ENCODE measurements at places on chromosomes 4 and X. TPM values are rescaled to one million over a fixed set of nuclear protein-coding genes. Genes with fewer than 3 reads are reported as not detected.
A peak's percentile ranks its signal among the peaks of the same experiment; 100 is the strongest.

The FLNA gene
- total RNA-seq, result 499 TPM

GRCh38 chr4:602559-602942, 22.8 kb upstream of the PDE6B start:
- H3K27ac ChIP-seq, result no peak overlapping the region
- DNase-seq, result peak; percentile 75
- H3K4me1 ChIP-seq, result no peaks in the 10 kb centered on the region
- H3K4me3 ChIP-seq, result no peak overlapping the region

- DNase-seq, result no peak
- H3K27me3 ChIP-seq, result no peaks in the 10 kb centered on the region
- H3K4me3 ChIP-seq, result no peak overlapping the region
- peaks cover 5% of the 10 kb centered on the region for H3K4me1 ChIP-seq
- H3K27ac ChIP-seq, result no peak overlapping the region
Measured at GRCh38 chr4:176565049-176565448, 227.7 kb downstream of the VEGFC start.

DNA sequence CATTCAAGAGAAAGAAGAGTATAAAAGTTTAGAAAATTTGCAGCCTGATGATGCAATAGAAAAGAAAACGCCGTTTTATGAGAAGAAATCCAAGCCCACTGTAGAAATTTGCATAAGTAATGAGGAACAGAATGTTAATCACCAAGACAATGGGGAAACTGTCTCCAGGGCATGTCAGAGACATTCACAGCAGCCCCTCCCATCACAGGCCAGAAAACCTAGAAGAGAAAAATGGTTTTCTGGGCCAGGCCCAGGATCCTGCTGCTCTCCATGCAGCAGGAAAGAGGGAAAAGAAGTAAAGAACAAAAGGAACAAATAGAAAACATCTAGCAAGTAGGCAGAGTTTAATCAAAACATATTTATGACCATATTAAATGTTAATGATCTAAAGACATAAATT, 119.0 kb downstream of the ANKRD50 start:
- no peaks in the 10 kb centered on the region for H3K36me3 ChIP-seq
- no peak overlapping the region for H3K4me3 ChIP-seq
- H3K4me1 ChIP-seq, result peaks cover 18% of the 10 kb centered on the region
- peaks cover 2% of the 10 kb centered on the region for H3K27me3 ChIP-seq
- no peak overlapping the region for H3K27ac ChIP-seq

GRCh38 chr4:1094336-1094690, 19.1 kb downstream of the RNF212 start:
- H3K27me3 ChIP-seq, result peaks cover 9% of the 10 kb centered on the region
- no peak overlapping the region for H3K27ac ChIP-seq
- no peak for DNase-seq
- H3K4me1 ChIP-seq, result no peaks in the 10 kb centered on the region
- H3K4me3 ChIP-seq, result no peak overlapping the region
- H3K36me3 ChIP-seq, result peaks cover 10% of the 10 kb centered on the region

- H3K27ac ChIP-seq, result no peak overlapping the region
- DNase-seq, result no peak
- no peak overlapping the region for H3K4me3 ChIP-seq
Measured at GRCh38 chr4:144782345-144782744, 136.4 kb downstream of the HHIP start.

The MMRN1 gene
- total RNA-seq, result not detected

DNA sequence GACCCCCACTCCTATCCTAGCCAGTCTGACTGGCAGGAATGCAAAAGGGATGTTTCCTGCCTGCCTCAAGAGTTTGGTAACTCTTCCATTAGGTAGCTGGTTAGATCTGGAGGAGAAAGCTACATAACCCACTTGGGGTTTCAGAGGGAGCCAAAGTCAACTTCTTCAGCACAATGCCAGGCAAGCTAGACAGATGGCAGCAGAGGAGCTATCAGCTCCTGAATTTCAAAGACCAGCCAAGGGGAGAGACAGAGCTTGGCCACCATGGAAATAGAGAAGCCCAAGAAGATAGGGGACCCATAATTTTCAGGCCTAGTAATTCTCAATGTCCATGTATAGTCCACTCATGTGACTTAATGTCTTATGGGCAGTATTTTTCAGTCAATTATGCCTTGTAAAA, 56.4 kb downstream of the PGRMC1 start:
- no peak overlapping the region for H3K27ac ChIP-seq
- peaks cover 3% of the 10 kb centered on the region for H3K27me3 ChIP-seq
- H3K36me3 ChIP-seq, result no peaks in the 10 kb centered on the region
- H3K4me3 ChIP-seq, result no peak overlapping the region

DNA sequence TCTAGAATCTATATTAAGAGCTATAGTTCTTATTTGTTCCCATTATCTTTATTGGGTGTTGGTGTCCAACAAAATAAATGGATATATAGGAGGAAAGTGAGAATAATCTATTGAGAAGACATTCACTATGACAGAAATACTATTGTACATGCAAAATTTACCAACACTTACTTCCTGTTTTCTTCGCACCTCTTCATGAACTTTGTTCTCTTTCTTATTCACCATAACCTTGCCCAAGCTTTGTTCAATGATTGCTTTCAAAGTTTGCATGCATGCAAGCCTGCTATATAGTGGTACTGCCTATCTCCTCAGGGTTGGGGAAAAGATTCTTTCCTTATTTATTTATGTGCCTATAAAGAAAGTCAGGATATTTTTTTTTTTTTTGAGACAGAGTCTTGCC, 176.4 kb upstream of the JADE1 start:
- H3K27ac ChIP-seq, result no peak overlapping the region
- no peaks in the 10 kb centered on the region for H3K4me1 ChIP-seq
- no peak for DNase-seq
- H3K27me3 ChIP-seq, result peaks cover 1% of the 10 kb centered on the region
- no peak overlapping the region for H3K4me3 ChIP-seq
- H3K36me3 ChIP-seq, result no peaks in the 10 kb centered on the region

The TMEM129 gene
- total RNA-seq, result 23.8 TPM

DNA sequence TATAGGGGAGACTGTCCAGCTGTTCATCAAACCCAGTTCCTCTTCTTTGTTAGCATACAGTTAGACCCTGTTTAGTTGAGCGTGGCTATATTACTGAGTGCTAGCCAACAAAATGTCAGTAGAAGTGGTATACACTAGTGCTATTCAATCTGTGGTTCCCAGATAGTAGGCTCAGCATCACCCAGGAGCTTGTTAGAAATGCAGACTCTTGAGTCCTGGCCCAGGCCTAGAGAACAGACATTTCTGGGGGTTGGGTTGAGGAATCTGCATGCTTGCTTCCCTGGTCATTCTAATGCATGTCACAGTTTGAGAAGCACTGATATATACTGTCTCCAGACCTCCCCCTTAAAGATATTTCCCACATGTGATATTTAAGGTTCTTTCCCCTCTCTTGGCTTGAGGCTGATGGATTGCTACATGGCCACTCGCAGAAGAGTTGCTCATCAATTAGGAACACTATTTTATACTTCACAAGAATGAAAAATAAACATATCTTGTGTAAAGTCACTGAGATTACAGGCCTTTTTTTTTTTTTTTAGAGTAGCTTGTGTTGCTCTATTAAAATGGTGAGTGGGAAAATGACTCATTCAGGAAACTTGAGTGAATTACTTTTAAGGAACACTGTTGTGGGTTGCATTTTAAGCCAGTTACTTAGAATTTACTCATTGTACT, 289.0 kb downstream of the STIM2 start:
- DNase-seq, result no peak
- H3K4me3 ChIP-seq, result no peak overlapping the region
- H3K4me1 ChIP-seq, result no peaks in the 10 kb centered on the region
- H3K36me3 ChIP-seq, result peaks cover 5% of the 10 kb centered on the region

The DOCK11 gene
- 53.1 TPM for total RNA-seq

DNA sequence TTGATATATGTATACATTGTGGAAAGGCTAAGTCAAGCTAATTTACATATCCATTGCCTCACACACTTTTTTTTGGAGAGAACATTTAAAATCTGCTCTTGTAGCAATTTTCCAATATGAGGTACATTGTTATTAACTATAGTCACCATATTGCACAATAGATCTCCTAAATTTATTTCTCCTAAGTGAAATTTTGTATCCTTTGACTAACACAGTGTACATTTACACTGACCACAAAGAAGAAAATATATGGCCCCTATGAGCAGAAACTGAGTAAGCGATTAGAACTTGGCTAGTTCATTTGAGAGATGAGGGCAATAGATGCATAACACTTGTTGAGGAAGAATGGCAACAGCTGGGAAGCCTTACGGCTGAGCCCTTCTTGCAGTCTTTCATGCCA, 20.3 kb upstream of the GUCY1B1 start:
- H3K27me3 ChIP-seq, result no peaks in the 10 kb centered on the region
- no peak overlapping the region for H3K4me3 ChIP-seq
- no peak for DNase-seq
- H3K4me1 ChIP-seq, result peaks cover 4% of the 10 kb centered on the region
- no peak overlapping the region for H3K27ac ChIP-seq

- no peaks in the 10 kb centered on the region for H3K27me3 ChIP-seq
- no peaks in the 10 kb centered on the region for H3K36me3 ChIP-seq
- no peaks in the 10 kb centered on the region for H3K4me1 ChIP-seq
- DNase-seq, result no peak
Measured at GRCh38 chrX:145405012-145405411, 157.7 kb downstream of the SPANXN1 start.

DNA sequence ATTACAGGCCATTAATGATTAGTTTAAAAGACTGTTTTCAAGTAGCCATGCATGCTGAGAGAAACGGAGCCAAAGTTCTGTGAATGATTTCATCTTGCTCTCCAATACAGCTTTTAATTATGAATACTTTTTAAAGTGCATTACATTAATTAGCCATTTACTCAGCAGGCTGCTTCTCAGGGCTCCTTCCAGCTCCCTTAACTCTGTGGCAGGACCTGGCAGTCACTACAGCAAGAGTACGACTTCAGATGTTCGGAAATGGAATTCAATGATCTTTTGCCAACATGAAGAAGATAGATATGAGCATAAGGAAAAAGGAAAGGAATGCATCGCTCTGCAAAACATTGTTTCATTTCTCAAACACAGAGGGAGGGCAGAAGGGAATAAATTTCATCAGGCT, 987.2 kb downstream of the PDHA2 start:
- no peaks in the 10 kb centered on the region for H3K4me1 ChIP-seq
- H3K4me3 ChIP-seq, result no peak overlapping the region
- H3K27ac ChIP-seq, result no peak overlapping the region
- no peaks in the 10 kb centered on the region for H3K27me3 ChIP-seq
- H3K36me3 ChIP-seq, result no peaks in the 10 kb centered on the region

The PTTG2 gene
- total RNA-seq, result not detected

- H3K27me3 ChIP-seq, result peaks cover 3% of the 10 kb centered on the region
- H3K4me1 ChIP-seq, result no peaks in the 10 kb centered on the region
- H3K27ac ChIP-seq, result no peak overlapping the region
- no peaks in the 10 kb centered on the region for H3K36me3 ChIP-seq
- H3K4me3 ChIP-seq, result no peak overlapping the region
Measured at GRCh38 chrX:101383679-101384205, 2.2 kb downstream of the BTK start.

DNA sequence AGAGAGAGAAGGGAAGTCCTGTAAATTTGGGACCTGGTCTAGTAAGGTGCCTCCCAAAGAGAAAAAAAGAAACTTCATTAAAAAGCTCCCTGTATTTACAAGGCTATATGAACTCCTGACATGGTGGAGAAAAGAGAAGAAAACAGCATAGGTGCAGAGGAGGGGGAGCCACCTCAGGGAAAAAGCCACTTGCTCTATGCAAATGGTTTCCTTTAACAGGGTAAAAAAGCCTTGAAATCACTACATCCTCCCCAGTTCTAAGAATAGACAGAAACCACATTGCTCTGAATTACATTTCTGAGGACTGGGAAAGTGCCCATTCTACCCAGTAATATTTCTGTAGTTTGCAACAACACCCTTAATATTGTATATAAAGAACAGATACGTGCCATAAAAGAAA, 165.5 kb downstream of the KLF8 start:
- no peaks in the 10 kb centered on the region for H3K36me3 ChIP-seq
- H3K4me1 ChIP-seq, result no peaks in the 10 kb centered on the region
- H3K27me3 ChIP-seq, result no peaks in the 10 kb centered on the region
- DNase-seq, result no peak
- H3K4me3 ChIP-seq, result no peak overlapping the region

The AKAP4 gene
- not detected for total RNA-seq

GRCh38 chr4:163744861-163745260, 250.4 kb downstream of the TMA16 start:
- H3K4me3 ChIP-seq, result no peak overlapping the region
- H3K36me3 ChIP-seq, result no peaks in the 10 kb centered on the region
- H3K27me3 ChIP-seq, result peaks cover 2% of the 10 kb centered on the region
- no peak for DNase-seq
- H3K27ac ChIP-seq, result no peak overlapping the region

The MTMR8 gene
- total RNA-seq, result 2.2 TPM

DNA sequence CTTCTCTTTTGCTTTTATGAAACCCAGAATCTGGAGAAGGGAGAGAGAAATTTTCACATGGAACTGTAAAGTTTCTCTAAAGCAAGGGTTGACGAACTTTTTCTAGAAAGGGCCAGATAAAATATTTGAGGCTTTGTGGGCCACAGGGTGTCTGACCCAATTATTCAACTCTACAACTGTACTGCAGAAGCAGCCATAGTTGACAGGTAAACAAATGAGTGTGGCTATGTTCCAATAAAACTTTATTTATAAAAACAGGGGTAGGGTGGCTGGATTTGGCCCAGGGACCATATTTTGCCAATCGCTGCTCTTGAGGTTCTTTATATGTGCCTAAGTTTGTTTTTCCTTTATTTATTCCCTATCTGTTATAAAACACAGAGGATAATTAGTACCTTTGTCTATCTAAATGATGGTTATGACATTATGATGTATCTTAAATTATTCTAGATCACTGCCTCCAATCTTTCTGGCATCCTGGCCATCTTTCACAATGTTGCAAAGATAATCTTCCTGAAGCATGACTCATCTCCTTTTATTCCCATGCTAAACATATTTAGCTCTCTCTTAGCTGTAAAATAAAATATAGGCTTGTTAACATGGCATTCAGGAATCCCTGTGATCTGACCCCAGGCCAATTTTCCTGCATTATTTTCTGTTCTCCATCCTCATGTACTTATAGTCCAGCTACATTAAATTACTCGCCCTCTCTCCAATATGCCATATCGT, 106.8 kb upstream of the CBLL2 start:
- no peak for DNase-seq
- H3K27ac ChIP-seq, result no peak overlapping the region
- H3K4me1 ChIP-seq, result peaks cover 1% of the 10 kb centered on the region
- no peaks in the 10 kb centered on the region for H3K27me3 ChIP-seq
- no peaks in the 10 kb centered on the region for H3K36me3 ChIP-seq
- H3K4me3 ChIP-seq, result no peak overlapping the region

DNA sequence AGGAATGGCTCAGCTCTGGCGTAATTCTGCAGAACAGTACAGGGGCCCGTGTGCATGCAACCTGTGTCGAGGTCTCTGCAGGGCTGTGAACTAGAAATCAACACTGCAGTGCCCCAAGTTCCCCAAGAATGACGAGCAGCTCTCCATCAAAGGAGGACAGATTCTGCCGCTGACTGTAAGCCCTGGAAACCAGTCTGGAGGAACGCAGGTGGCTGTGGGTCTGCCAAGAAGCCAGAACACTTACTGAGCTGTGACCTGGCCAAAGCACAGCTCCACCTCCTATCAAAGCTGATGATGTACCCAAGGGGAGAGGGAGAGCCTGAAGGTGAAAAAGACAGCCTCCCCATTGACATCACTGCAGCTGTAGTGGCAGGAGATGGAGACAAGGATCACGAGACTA, 80.3 kb upstream of the STS start:
- no peak for DNase-seq
- H3K36me3 ChIP-seq, result no peaks in the 10 kb centered on the region
- H3K4me1 ChIP-seq, result peaks cover 1% of the 10 kb centered on the region
- no peak overlapping the region for H3K27ac ChIP-seq
- H3K4me3 ChIP-seq, result no peak overlapping the region
- H3K27me3 ChIP-seq, result no peaks in the 10 kb centered on the region

The SPATA18 gene
- 3.9 TPM for total RNA-seq

Measured in glutamatergic neuron (in vitro differentiated cells).